ENCODE measurements at places on chromosomes 7 and 10.

DNA sequence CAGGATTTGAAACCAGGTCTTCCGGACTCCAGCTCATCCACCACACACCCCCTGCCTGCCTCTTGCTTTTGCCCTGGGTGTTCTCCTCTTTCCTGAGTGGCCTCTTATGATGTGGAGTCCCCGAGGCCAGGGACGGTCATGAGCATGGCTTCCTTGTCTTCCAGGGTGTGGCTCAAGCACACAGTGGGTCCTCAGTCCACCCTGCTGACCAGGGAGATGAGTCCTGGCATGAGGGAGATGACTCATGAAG is 32.8 kb downstream of the DNAJB12 start:
- ATAC-seq = no peak

DNA sequence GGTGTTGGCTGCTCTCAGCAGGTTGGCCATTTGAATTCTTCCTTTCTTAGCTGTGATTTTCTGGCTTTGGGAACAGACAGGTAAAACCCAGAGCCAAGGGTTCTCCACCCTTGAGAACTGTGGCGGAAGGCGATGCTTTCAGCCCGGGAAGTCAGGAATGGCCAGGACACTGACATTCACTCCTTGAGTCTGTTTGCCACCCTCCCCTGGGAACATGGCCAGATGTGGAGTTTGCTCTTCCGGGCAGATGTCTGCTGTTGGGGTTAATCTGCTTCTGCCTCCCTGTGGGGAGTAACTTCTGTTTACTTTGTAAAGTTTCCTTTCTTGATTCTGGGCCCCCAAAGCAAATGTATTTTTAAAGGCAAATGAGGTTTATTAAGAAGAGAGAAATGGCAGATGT is 17.7 kb downstream of the GATA3 start:
- ATAC-seq = no peak

DNA sequence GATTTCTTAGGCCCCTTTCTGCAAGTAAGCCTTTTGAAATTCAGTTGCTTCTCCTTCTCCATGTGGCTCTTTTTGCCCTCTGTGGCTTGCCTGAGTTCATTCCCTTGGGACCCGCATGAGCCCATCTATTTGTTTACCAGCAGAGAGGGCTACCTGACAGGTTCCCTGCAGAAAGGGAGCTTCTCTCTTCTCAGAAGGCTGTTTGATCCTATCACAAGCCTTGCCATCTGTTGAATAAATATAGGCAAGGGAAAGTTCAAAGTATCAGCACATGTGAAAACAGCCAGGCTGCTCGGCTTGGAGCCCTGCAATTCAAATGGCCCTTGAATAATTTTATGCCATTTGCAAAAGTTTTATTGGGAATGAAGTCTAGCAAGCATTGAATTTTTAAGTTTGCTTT is 720.2 kb upstream of the FZD8 start:
- ATAC-seq = no peak

DNA sequence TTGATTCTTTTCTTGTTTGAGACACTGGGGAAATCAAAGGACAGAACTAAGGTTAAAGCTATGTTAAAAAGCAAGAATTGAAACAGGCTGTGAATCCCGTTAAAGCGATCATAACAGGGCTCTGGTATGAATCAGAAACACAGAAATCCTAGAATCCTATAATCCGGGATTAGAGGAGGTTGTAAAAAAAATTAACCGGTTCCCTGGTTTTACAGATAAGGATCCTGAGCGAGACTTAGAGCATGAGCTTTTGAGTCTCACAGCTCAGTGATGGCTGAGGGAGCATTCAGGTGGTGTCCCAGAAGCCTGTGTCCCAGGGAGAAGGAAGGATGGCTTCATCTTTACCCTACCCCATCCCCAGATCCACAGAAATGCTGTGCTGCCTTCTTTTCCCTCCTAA is 461.3 kb downstream of the PAXIP1 start:
- no peak for ATAC-seq
